ENCODE measurements at places on chromosomes 3 and 15.
A peak's percentile ranks its signal among the peaks of the same experiment; 100 is the strongest.

DNA sequence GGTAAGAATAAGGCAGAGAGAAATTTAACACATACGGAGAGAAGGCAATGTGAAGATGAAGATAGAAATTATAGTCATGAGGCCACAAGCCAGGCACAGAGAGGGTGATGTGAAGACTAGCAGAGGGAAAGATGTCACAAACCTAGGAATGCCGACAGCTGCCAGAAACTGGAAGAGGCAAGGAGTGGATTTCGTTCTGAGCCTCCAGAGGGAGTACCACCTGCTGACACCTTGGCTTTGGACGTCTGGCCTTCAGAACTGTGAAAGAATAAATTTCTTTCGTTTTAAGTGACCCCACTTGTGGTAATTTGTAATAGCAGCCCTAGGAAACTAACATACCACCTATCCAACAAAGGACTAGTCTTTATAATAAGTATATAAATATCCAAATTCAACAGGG is 5.0 kb upstream of the SGO1 start:
- DNase-seq: no peak

DNA sequence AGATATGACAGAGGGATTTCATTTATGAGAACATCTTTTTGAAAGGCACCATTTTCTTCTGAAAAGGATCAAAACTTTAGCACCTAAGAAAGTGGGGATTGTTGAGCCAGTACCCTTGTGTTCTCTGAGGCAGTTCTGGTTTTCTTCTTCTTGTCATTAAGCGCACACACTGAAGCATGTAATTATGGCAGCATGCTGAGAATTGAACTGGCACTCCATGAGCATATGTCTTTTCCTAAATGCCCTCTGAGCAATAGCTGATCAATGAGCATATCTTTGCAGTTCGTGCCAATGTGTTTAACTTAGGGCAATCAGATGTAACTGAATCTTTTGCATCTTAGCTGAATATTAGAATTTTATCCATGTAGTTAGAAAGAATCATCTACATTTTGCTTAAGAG is 53.9 kb upstream of the VGLL3 start:
- no peak for DNase-seq

GRCh38 chr3:167862104-167862730 is 126.7 kb downstream of the SERPINI1 start:
- DNase-seq: no peak

- no peak for DNase-seq
These were observed 147.0 kb upstream of the THRB start for GRCh38 chr3:24641628-24642027.

- DNase-seq: no peak
These were observed 1.4 kb upstream of the CPOX start for GRCh38 chr3:98594628-98595324.

DNA sequence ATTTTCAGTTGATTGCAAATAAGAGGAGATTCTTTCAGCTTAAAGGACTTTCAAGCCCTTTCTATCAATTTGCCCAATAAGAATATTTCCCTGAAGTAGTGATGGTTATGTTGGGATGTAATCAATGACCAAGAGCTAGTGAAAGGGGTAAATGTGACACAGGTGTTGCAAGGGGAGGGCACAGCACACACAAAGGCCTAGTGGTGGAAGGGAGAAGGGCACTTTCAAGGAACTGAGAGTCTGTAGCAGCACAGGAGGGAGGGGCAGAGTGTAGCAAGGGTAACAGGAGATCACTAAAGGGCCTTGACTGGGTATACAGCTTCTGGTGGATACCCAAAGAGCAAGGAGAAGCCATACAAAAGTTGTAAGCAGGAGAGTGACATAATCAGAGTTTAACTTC is 217.8 kb upstream of the ARHGEF26 start:
- DNase-seq: no peak

- no peak for DNase-seq
These were observed 50.3 kb downstream of the LRIG1 start for GRCh38 chr3:66450390-66451022.

- DNase-seq: no peak
These were observed 196.0 kb upstream of the TOPAZ1 start for GRCh38 chr3:44045476-44046275.

GRCh38 chr3:86988235-86988634 is 2.7 kb downstream of the VGLL3 start:
- peak; percentile 46 for DNase-seq

DNA sequence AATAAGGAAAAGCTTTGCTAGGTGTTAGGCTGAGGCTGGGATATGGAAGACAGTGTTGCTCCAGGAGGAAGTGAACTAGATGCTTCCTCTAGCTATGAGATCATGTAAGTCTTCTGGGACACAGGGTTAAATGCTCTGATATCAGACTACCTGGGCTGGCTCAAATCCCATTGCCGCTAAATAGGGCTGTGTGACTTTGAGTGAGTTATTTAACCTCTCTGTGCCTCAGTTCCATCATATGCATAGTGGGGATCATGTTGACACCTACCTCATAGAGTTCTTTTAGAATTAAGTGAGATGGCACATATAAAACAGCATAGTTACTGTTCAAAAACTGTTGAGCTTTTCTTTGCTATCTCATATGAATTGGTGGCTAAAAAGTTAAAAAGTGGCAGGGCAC is 12.6 kb downstream of the RPLP1 start:
- DNase-seq: no peak

- no peak for DNase-seq
These were observed 61.6 kb downstream of the GJD2 start for GRCh38 chr15:34693053-34693744.

GRCh38 chr3:9810433-9810770 is 340 bp downstream of the TTLL3 start:
- DNase-seq: no peak

GRCh38 chr3:10353661-10354360 is 32.9 kb upstream of the SEC13 start:
- DNase-seq: no peak

DNA sequence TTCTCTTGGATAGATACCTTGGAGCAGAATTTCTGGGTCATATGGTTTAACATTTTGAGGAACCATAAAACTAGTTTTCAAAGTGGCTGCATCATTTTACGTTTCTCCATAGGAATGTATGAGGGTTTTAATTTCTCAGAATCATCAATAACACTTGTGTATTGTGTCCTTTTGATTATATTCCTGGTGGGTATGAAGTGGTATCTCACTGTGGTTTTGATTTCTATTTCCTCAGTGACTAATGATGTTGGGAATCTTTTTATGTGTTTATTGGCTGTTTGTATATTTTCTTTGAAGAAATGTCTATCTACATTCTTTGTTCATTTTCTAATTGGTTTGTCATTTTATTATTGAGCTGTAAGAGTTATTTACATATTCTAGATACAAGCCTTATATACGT is 28.8 kb downstream of the CDIN1 start:
- DNase-seq: no peak

DNA sequence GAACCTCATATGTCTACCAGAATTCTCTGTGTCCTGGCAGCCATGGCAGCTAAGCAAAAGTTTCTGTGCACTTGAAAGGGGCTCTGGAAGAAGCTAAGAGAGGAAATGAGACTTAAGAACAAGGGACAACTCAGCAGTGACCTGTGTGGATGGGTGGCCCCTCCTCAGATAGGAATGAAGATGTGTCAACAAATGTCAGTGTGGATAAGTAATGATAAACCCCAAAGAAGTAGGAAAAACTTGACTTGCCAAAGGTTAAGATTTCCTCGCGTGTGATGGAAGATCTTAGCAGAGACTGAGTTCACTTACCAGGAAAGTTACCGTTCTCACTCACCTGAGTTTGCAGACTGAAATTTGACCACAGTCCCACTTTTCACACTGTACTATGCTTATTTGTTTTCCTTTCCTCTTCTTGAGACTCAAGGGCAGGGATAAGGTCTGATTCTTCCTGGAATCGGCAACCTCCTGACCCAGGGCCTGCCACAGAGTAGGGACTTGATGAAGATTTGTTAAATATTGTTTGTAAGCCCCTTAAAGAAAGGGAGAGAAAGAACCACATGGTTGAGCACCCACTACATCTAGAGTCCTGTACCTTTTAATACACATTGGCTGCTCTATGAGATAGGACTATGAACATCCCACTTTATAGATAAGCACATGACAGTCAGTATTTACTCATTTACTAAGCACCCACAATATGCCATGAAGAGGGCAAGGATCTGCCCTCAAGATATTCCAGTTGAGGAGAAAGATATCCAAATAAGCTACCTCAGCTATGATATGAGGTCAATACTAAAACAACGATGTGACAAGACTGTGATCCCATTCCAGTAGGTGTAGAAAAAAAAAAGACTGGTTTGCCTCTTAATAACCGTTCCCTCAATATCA is 7.3 kb upstream of the HRH1 start:
- DNase-seq: no peak

DNA sequence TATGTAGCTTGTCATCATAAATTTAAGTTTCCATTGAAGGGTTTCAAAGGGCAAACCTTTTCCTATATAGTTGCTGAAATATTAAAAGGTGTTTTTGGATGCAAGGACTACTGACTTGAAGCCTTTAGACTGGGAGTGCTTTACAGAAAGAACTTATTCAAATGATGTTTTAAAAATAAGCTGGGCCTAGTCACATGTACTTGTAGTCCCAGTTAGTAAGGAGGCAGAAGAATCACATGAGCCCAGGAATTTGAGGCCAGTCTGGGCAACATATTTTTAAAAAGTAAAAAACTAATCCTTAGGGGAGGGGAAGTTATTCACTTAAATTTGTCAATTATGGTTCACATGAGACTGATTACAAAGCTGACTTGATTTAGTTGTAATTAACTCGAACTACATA is 65.0 kb downstream of the SMARCC1 start:
- peak; percentile 88 for DNase-seq

DNA sequence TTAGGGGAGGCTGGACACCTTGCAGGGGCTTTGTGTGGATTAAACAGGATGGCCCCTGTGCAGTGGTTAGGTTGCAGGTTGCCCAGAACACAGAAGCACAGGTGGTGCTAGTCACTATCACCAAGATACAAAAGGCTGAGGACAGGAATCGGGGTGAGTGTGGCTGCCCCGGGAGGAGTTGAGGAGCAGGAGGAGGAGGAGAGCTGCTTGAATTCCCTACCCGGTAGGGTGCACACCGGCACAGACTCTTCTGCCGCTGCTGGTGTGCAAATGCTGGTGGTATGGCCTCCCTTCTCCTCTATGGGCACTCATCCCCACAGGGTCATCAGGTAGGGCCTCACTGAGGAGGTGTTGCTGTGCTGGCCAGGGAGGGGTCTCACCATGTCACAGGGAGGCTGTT is 67.5 kb upstream of the SMAD6 start:
- no peak for DNase-seq

DNA sequence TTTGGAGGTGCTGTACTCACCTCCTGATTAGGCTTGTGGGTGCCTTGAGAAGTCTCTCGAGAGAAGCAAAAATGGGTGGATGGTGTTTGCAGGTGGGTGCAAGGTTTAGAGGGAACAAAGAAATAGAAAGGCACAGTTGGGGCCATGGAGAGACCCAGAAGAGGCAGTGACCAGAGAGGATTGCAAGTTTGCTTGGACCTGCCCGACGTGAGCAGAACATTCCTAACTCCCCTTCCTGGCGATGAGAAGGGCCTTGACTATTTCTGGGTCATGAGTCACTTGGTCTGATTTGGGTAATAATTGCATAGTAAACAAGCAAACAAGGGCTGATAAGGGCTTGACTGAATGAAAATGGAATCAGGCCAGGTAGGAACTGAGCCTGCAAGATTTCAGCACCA is 7.0 kb upstream of the CTSH start:
- DNase-seq: no peak

DNA sequence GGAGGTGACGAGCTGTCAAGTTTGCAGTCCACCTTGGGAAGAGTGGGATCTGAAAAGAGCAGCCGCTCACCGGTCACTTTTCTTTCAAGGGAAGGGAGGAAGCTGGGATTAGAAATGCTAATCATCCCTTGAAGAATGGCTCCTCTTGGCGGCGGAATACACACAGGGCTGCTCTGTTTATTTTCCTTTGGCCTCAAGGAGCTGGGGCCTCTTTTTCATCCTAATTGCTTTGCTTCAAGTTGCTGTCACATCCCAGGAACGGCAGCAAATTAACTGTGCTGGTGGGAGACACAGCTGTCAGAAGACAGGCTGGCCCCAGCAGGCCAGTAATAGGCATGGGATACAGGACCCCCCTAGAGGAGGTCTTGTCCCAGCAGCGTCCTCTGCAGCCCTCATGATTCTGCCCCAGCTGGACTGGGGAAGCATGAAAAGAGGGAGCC is 6.7 kb downstream of the KBTBD13 start:
- no peak for DNase-seq

DNA sequence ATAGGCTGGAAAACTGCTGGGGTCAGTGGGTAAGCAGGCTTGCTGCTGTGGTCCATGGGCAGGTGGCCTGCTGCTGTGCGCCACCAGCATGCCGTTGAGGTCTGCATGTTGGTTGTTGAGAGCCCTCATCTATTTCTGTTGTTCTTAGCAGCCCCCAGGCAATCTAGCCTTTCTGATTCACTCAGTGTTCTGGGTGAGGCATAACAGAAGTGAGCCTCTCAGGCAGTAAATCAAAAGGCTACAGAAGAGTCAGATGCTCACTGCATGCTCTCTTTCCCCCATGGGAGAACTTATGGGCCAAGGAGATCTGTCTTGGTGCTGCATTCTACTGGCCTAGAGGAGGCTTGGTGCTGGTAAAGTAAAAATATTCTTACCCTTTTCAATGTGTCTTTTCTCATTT is 67.8 kb upstream of the ATP10A start:
- DNase-seq: no peak
